Hindlimb muscle (tissue), 1 donor: ENCODE measurements at places on chromosomes 4 and X.

GRCh38 chrX:97416461-97416860 lies 532.8 kb downstream of the RPA4 start:
- DNase-seq = no peak

DNA sequence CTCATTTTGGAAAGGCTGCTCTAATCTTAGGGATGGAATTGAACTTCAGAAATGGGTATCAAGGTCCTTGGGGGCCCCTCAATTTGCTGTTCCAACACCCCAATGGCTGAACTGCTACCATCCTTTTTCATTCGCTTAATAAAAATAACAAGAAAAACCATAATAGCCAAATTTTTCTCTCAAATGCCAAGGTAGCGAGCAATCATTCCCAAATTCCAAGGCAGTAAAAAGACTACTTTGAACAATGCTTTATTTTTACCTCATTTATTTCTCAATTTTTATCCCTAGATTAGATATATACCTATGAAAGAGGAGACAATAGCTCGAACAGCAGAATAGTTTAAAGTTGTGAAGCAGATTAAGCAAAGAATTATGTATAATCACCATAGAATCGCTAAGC lies 323.4 kb upstream of the SLC7A11 start:
- DNase-seq = no peak

DNA sequence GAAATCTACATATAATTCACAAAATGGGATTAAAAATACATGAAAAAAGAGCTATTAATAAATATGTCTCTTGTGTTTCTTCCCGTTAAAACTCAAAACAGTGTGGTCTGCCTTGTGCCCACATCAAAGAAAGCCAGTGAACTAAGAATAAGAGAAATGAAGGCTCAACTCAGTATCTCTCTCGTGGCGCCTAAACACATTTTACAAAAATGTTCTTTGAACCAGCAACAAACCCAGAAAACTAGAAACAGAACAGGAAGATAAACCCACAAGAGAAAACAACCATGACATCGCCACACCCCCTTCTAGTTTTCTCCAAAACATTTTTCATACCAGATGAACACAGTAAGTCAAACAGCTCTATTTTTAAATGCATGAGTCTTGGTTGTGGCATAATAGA lies 130.1 kb downstream of the DCHS2 start:
- no peak for DNase-seq

DNA sequence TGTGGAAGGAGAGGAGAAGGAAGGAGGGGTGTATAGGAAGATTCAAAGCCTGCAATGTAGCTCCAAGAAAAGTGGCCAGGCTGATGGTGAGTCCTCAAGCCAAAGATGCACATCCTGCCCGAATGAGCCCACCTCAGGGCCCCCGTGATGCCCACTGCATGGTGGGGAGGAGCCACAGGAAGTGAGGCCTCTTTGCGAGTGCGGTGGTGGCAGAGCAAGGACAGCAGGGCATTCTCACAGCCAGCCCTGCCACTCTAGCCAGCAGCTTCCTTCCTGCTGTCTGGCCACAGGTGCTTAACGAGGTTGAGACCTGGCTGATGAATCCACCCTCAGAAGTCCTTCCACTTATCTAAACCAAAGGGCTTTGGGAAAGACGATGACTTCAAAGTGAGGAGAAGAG lies 55.8 kb downstream of the BCOR start:
- no peak for DNase-seq

DNA sequence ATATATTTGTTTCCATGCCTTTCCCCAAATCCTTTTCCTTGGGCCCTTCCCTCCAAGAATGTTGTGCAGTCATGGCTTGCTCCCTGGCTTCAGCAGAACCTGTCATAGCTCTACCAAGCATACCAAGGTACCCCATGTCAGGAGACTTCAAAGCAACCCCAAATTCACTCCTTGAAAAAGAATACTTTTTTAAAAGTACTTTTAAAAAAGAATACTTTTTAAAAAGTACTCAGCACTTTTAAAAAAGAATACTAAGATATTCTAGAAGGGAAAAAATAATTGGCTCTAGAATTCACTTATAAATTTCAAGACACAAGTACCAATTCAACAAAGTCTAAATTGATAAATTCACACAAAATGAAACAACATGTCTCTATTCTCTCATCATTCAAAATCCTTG lies 76.0 kb downstream of the NR3C2 start:
- no peak for DNase-seq

- no peak for DNase-seq
These were observed 2.2 kb downstream of the GPR78 start for GRCh38 chr4:8582436-8582835.

DNA sequence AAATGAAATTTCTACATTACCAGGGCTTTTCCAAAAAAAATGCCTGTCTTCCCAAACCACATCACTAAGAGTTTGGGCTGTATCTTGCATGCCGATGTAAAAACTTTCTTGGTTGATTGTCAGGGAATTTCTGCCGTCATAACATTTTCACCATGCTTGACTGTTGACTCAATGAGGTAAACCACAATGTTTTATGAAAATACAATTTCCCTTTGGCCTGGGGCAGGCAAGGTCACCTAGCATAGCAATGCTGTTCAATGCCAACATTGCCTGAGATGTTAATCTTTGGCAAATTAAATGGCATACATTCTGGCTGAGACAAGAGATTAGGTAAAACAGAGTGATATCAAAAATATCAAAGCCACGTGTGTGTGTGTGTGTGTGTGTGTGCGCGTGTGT lies 137.1 kb upstream of the TBL1X start:
- DNase-seq = no peak
